ENCODE measurements at places on chromosomes 2 and 18.

DNA sequence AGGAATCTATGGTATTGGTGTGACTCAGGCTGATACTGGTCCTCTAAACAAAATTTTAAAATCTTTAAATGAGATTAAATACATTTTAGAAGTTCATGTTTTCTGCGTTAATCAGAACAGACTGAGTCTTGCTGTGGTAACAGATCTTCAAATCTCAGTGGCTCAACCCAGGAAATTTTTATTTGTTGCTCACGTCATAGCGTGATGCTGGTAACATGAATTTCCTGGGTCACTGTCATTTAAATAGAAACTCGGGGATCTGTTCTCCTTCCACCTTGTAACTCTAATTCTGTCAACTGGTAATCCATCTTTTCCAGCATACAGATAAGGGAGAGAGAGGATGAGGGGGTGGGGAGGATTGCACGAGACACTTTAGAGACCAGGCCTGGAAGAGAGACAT, 90.0 kb downstream of the CDC42EP3 start:
- H3K27ac ChIP-seq = no peak overlapping the region
- H3K4me1 ChIP-seq = no peaks in the 10 kb centered on the region
- no peaks in the 10 kb centered on the region for H3K36me3 ChIP-seq
- no peak for DNase-seq

DNA sequence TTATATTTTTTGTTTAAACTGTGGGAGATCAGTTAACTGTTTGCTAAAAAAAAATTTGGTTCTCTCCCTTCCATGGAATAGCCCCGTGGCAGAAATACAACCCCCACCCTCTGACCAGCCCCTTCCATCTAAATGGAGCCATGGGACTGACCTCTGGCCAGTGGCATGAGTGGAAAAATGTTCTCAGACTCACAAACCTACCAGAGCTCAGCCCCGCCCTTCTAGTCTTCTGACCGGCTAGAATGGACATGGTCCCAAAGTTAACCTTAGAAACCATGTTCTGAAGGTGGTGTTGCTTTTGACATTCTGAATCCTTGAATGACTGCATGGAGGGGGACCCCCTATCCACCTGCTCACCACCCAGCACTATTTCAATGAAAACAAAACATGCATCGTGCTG, 1.3 kb upstream of the CHRNA1 start:
- H3K36me3 ChIP-seq = no peaks in the 10 kb centered on the region
- no peaks in the 10 kb centered on the region for H3K4me1 ChIP-seq
- no peak overlapping the region for H3K4me3 ChIP-seq
- no peak for DNase-seq

DNA sequence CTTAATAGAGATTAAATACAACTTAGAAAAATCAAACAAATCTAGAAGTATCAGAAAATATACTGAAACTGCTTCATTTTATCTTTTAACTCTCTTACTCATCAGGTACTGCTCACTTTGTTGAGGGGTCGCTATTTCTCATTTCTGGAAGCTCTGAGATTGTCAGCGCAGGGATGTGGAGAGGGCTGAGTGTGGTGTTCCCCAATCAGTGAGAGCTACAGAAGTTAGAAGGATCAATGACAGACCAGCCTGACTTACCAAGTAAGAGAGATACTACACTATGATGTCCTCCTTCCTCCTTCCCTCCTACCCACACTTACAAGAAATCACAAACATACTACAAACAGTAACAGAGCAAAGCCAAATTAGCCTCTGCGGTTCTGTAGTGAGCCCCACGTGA, 8.1 kb downstream of the GCFC2 start:
- H3K27me3 ChIP-seq = no peaks in the 10 kb centered on the region
- H3K4me1 ChIP-seq = no peaks in the 10 kb centered on the region
- peaks cover 2% of the 10 kb centered on the region for H3K36me3 ChIP-seq
- H3K27ac ChIP-seq = no peak overlapping the region

GRCh38 chr18:50820901-50821520, 1.2 kb upstream of the MRO start:
- no peak overlapping the region for H3K4me3 ChIP-seq
- no peaks in the 10 kb centered on the region for H3K36me3 ChIP-seq
- no peak for DNase-seq
- H3K27me3 ChIP-seq = no peaks in the 10 kb centered on the region
- peaks cover 3% of the 10 kb centered on the region for H3K4me1 ChIP-seq
- no peak overlapping the region for H3K27ac ChIP-seq

- no peak for DNase-seq
- H3K27me3 ChIP-seq = no peaks in the 10 kb centered on the region
- no peaks in the 10 kb centered on the region for H3K4me1 ChIP-seq
These were observed 168.4 kb downstream of the LTBP1 start for GRCh38 chr2:33115196-33115595.

- H3K4me1 ChIP-seq = no peaks in the 10 kb centered on the region
- no peaks in the 10 kb centered on the region for H3K36me3 ChIP-seq
- H3K27ac ChIP-seq = no peak overlapping the region
- DNase-seq = no peak
These were observed 10.7 kb downstream of the ZBTB14 start for GRCh38 chr18:5284808-5285207.

DNA sequence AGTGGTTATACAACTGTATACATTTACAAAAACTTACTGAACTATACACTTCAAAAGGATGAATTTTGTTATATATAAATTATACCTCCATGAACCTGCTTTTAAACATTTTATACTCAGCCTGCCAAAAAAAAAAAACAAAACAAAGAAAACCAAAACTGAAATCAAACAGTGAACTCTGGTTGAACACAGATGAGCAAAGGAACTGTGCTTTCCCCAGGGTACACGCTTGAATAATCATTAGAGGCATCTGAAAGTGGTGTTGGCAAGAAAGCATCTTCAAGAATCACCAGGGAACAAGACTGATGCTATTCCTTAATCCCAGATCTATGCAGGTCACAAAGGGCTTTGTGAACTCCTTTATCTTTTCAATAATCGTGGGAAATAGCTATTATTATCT, 77.0 kb upstream of the LYPD1 start:
- H3K27ac ChIP-seq = no peak overlapping the region
- no peak for DNase-seq
- H3K4me3 ChIP-seq = no peak overlapping the region
- no peaks in the 10 kb centered on the region for H3K36me3 ChIP-seq
- H3K4me1 ChIP-seq = no peaks in the 10 kb centered on the region
- no peaks in the 10 kb centered on the region for H3K27me3 ChIP-seq

DNA sequence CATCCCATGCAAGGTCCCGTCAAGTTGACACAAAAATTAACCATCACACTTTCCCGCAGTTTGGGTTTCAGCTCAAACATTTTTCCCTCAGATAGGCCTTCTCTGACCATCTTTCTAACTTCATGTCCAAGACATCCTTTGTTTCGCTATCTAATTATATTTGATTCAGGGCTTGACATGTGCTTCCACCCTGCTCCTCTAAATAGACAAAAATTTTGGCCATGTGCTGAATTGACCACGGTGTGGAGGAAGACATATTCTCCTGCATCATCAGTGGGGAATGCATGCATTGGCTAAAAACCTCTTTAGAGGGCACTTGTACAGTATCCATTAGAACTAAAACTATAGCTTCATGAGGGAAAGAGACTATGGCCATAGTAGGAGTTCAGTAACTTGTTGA, 81.2 kb downstream of the PLCL1 start:
- H3K36me3 ChIP-seq = no peaks in the 10 kb centered on the region
- no peaks in the 10 kb centered on the region for H3K4me1 ChIP-seq
- no peak overlapping the region for H3K4me3 ChIP-seq
- DNase-seq = no peak
- H3K27ac ChIP-seq = no peak overlapping the region

DNA sequence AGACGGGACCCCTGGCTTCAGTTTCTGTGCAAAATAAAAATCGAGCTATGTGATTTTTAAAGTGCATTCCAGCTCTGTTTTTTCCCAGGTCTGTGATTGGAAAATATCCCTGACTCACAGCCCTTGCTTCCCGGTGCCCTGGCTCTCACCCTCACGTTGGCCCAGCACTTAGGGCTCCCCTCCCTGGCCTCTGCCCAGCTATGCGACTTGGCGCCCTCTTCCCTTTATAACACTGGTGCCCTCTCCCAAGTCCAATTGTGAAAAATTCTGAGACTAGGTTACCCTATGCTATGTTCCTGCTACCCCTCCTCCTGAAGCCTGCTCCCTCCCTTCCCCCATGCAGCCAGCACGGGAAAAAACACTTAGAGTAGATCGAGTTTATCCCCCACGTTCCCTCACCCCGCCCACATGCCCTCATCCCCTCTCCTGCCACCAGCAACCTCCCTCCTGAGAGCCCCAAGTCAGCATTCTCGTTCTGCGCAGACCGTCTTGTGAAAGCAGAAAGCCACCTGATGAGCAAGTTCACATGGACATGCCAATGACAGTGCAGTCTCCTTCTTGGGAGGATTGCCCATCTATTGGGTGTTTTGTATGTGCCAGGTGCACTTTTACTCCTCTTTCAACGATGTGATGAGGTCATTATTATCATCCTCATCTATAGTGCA, 228.8 kb downstream of the VAPA start:
- H3K4me1 ChIP-seq = 0 out of 2 replicates have a peak, but pooled peaks cover 7% of the 10 kb centered on the region

DNA sequence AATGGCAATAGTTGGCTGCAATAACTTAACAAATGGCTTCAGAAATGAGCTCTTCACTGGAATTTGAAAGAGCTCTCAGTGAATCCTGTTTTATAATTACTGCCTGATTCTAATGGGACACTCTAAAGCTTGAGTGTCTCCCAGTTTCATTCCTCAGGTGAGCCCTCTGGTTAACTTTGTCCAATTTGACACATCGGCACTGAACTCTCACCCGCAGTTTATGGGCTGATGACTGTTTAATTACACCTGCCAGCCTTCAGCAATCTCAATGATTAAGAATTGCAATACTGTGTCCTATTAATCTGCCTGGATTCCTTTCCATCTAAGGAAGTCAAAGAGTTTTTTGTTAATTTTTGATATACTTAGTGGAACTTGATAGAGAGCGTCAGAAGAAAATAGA, 110.7 kb upstream of the NABP1 start:
- no peak overlapping the region for H3K27ac ChIP-seq
- no peaks in the 10 kb centered on the region for H3K27me3 ChIP-seq
- H3K36me3 ChIP-seq = no peaks in the 10 kb centered on the region

DNA sequence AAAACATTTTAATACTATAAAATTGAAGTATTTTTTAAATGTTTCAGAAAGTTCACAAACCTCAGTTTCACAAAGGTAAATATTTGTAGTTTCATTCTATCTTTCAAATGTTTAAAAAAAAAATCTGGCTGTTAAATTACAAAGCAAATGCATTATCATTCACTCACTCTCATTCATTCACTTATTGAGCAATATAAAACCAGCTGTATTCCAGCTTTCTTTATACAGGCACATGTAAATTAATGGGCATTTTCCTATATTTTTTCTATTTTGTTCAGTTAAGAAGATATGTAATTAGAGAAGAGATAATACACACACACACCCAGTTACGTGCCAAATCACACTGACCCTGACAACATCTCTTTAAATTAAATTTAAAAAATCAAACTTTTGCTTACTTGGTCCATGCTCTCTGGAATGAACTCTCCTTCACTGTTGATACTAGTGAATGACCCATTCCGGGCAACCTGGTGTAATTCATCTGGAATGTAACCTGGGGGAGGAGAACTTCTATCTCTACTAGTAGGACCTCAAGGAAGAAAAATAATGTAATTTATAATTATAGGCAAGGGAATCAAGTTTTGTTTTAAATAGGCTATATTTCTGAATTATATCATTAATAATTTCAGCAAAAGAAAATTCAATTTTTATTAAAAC, 32.5 kb upstream of the ERCC3 start:
- no peaks in the 10 kb centered on the region for H3K4me1 ChIP-seq
- no peaks in the 10 kb centered on the region for H3K27me3 ChIP-seq
- no peak overlapping the region for H3K27ac ChIP-seq
- no peak for DNase-seq

DNA sequence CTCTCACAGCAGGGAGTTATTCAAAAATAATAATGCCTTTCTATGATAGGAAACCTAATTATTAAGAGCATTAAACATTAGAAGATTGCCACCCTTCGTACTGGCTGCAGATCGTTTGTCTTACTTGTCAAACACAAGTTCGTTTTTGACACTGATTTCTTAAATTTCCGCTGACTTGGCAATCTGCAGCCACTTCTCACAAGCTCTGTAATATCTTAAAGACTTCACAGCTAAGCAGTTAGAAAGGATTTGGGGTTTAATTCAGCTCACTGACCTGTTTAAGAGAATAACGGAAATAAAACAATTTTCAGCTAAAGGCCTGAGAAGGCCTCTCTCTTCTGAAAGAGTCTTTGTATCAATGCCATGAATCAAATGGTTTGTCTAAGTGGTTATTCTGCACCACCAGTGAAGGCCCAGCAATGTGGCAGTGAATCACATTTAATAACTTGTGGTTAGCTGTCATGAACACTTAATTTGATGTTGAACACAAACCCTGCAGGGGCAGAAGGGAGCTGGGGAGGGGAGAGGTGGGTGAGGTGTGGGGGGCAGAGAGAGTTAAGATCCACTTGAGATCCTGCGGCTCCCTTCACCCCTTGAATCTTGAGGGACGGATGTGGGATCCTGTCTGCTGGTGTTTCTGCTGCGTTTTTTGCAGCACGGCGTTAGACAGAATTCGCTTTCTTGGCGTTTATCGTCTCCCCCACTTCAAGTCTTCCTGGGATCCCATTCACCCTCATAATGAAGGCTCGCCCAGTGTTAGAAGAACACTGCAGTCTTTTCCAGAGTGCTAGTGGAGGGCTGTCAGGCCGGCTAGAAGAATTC, 145.4 kb upstream of the SATB2 start:
- H3K27ac ChIP-seq = no peak overlapping the region
- DNase-seq = no peak
- H3K27me3 ChIP-seq = peaks cover 11% of the 10 kb centered on the region
- peaks cover 6% of the 10 kb centered on the region for H3K4me1 ChIP-seq

DNA sequence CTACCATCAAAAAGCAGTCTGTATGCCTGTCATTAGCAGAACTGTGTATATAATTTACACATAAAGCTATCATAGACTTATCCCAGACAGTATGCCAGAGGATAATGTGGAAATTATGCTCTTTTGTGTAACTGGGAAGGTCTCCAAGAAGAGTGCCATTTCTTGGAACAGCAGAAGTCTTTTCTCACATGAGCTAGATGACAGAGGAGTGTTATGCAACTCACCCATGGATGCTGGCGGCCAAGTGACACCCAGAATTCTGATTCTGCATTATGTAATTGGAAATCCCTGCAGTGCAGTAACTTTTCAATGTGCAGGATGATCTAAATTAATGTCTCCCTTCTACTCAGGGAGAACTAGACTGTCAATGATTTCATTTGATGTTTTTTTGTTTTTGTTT, 160.0 kb downstream of the UBE2E3 start:
- H3K4me1 ChIP-seq = no peaks in the 10 kb centered on the region
- no peaks in the 10 kb centered on the region for H3K27me3 ChIP-seq
- H3K4me3 ChIP-seq = no peak overlapping the region
- H3K36me3 ChIP-seq = no peaks in the 10 kb centered on the region
- H3K27ac ChIP-seq = no peak overlapping the region

- H3K27ac ChIP-seq = no peak overlapping the region
- no peak overlapping the region for H3K4me3 ChIP-seq
- H3K4me1 ChIP-seq = no peaks in the 10 kb centered on the region
These were observed 148.2 kb downstream of the NDUFA10 start for GRCh38 chr2:239876948-239877289.

Data from iPS DF 6.9 (cell line).